ENCODE measurements at places on chromosomes 6 and 20.

- DNase-seq, result no peak
These were observed 53.8 kb downstream of the TOX2 start for GRCh38 chr20:43968341-43969000.

GRCh38 chr20:38872491-38873049, 53.6 kb upstream of the FAM83D start:
- DNase-seq, result no peak

GRCh38 chr6:122276637-122277036, 122.8 kb upstream of the HSF2 start:
- no peak for DNase-seq

- DNase-seq, result no peak
These were observed 127.0 kb upstream of the MAN1A1 start for GRCh38 chr6:119476554-119476953.

DNA sequence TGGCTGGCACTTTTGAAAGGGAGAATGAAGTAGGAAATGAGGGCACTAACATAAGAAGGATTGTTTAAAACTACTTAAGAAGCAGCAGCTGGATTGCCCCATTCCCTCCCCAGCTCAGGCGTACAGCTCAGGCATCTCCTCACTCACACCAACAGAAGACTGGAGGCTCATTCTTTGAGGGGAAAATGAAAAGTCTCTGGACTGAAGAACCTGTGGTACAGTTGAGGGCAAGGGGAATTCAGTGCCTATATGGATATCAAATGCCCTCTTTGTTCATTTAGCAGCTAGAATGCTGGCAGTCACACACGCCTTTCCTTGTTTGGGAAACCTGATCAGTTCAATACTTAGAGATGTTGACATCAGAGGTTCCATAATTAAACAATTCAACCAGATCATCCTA, 502.1 kb upstream of the SOX4 start:
- no peak for DNase-seq

GRCh38 chr20:44502968-44503367, 18.9 kb downstream of the SERINC3 start:
- DNase-seq, result no peak

GRCh38 chr6:8492536-8493133, 57.3 kb upstream of the SLC35B3 start:
- no peak for DNase-seq

DNA sequence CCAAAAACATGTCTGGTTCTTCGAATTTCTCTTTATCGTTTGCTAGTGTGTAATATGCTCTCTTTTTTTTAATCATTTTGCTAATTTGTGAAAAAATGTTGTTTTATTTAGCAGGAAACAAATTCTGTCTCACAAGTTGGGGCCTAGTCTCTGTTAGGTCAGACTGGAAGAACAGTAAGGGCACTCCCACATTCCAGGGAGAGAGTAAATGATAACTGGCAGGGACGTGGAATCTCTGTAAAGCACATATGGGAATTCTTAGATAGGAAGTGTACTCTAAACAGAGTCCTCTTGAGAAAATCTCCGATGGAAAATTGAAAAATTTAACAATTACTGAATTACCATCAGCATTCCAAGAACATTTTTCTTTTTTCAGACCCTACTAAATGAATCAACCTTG, 16.4 kb upstream of the CCDC28A start:
- DNase-seq, result no peak

GRCh38 chr20:50136822-50137599, 16.5 kb downstream of the PEDS1 start:
- no peak for DNase-seq

GRCh38 chr6:27865850-27866356, 46.3 kb downstream of the OR2B2 start:
- DNase-seq, result no peak

GRCh38 chr6:124487623-124488431, 474.4 kb upstream of the RNF217 start:
- DNase-seq, result no peak

DNA sequence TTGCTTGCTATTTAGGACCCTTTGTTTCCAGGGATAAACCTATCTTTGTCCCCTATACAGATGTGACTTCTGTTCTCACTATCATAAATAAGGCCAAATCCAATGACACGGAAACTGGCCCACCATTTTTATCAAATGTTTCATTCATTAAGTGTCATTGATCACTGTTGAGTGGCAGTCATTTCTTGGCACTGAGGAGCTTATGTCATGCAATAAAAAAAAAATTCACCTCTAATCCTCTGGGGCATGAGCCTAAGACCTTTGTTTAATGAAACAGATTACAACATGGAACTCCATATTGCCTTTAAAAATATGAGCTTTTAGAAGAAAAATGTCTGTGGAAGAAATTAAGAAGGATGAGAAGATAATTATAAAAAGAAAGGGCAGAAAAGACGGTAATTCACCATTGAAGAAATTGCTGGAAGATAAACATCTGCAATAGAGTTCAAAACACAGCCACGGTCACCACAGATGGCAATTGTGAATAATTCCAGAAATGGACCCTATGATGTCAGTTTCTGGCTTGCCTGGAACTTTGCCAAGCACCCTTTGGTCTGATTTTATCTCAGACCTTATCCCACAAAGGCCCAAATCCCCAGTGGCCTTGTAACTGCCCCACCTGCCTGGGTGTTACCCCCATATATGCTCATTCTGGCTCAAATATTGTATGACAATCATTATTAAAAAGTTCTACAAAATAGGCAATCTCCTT, 91.1 kb downstream of the DST start:
- DNase-seq, result no peak

- no peak for DNase-seq
These were observed 6.3 kb upstream of the HDDC2 start for GRCh38 chr6:125307964-125308615.

GRCh38 chr20:6702144-6702543, 65.3 kb upstream of the BMP2 start:
- no peak for DNase-seq
